COR-L47 (cell line): ENCODE measurements at places on chromosomes 2 and 18.
A peak's percentile ranks its signal among the peaks of the same experiment; 100 is the strongest.

GRCh38 chr18:28718696-28719095 is 541.8 kb upstream of the CDH2 start:
- no peak for DNase-seq

GRCh38 chr2:59399126-59399525 is 1154.3 kb downstream of the BCL11A start:
- DNase-seq: no peak

DNA sequence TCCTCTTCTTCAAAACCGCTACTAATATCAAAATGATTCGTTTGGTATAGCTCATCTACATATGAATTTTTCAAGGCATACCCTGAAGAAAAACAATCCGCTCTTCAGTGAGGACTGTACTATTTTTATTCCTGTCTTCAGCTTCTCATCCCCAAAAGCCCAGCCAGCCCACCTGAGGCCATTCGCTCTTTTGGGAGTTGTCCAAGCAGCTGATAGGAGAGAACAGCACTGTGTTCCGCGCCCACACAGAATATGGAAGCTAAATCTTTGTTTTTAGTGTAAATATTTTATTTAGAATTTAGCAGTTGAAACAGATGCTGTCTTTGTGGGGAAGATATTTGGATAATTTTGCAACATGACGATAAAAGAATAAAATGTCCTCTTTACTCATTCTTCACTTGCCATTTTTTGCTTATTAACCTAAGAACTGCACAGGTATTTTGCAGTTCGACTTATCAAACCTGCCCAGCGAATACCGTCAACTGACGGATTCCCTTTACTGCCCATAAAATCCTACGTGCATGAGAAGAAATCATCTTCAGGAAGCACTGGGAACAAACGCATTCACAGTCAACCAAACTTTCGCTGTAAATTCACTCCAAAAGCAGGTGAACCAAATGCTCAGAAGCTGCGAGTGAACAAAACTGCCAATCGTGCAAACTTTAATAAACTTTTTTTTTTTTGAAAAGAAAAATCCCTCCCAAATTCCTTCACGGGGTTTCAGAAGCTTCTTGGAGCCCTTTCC is 3.4 kb downstream of the ZNF521 start:
- DNase-seq: no peak

GRCh38 chr2:182426082-182426917 is 536 bp downstream of the PDE1A start:
- no peak for DNase-seq

DNA sequence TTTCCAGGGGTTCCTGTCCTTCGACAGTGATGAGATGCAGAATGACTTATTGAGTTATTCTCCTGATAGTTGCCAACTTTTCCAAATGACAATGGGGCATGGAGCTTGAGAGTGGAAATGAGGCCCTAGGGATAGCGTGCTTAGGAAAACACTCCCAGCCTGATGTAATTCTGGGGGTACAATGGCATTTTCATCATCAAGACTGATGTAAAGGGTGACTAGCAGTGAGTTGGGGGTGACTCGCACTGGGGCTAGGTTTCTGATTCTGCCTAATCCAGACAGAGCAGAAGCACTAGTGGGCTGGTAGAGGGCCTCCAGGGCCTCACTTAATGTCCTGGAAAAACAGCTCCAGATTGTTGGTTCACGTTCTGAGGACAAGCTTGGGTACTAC is 34.0 kb upstream of the IL37 start:
- DNase-seq: no peak

DNA sequence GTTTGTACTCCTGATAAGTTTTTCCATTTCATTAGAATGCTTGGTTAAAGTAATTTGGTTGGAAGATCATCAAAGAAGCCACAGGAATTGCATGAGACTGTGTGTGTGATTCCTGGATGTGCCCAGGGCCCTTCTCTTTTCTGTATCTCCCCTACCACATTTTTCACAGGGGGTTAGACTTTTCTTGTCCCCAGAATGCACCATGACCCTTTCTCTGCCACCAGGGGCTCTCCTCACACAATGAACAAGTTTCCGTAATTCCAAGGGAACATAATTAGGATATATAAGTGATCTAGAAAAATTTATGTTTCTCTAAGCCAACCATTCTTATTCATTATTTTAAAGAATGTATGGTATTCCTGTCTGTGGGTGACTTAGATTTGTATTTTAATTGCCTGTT is 291.8 kb downstream of the NEDD4L start:
- DNase-seq: no peak

GRCh38 chr2:38274286-38275276 is 102.5 kb downstream of the ATL2 start:
- peak; percentile 37 for DNase-seq

- DNase-seq: no peak
These were observed 39.3 kb downstream of the CD302 start for GRCh38 chr2:159758686-159759085.

DNA sequence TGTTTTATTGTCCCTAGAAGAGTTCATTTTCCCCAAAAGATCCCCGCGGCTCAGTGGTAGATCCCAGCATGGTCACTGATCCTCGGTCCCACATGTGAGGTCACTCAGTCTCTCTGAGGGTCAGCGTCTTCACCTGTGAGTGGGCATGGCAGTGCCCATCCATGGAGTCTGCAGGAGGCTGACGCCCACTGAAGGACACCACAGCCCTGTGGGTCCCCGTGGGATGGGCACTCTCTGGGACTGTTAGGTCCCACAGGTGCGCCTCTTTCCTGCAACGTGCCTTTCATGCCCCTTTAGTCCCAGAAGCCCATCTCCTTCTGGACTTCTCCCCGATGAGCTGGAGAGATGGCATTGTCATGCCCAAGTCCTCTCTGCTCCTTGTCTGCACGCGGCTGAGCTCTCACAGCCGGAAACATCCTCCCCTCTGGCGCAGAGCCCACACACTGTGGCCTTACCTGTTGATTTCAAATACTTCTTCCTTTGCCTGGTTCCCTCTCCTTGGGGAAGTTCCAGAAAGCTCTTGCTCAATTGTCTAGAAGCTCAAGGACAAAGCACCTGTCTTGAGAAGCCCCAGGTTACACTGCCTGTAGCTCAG is 75.9 kb downstream of the PTGR3 start:
- DNase-seq: peak; percentile 50

DNA sequence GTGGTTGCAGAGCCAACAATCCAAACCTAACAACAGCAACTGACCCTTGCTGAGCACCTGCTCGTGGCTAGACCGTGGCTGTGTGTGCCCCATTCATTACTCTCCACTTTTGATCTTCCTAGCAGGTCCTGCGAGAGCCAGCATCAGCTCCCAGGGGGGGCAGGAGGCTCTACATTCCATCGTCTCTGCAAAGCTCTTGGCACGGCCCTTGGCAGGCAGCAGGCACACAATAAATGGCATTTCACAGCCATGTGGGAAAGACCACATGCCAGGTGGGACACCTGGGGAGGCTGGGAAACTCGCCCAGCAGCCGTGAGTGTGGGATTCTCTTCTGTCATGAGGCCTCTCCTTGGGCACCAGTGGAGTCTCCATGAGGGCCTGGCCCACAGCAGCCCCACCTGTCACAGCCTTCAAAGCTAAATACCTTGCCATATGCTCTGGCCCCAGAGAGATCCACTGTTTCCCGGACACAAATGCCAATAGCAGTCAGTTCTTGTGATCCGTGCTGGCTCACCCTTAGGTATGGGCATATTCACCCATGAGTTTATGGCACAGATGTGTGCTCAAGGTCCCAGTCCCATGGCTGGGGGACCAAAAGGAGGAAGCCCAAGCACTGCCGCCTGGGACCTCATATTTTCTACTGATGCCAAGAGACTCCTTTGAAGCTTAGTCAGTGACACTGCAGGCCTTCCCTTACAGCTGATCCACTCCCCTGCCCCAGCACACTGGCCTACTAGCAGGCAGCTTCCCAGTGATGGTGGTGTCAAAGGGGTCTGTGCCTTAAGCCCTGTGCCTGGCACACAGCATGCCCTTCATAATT is 6.8 kb upstream of the TEX51 start:
- DNase-seq: peak; percentile 45

DNA sequence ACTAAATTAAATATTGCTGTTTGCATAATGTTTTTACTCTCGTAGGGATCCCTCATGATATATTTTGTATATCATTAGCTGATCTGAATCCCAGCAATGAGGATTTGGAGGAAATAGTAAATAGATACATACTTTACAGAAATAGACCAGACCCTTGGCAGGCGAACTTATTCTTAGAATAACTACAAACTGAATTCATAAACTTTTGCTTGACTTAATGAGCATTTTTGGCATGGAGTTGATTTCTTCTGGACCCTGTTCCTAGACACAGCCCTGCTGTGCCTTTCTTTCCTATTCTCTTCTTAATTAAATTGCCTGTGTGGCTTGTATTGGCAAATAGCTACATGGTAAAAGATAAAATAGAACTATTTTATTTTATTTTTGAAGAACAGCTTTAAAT is 145.9 kb downstream of the GREB1L start:
- no peak for DNase-seq

- no peak for DNase-seq
These were observed 600.5 kb downstream of the SATB2 start for GRCh38 chr2:198857246-198857645.

- no peak for DNase-seq
These were observed 391.7 kb downstream of the ZEB2 start for GRCh38 chr2:144128130-144128746.

DNA sequence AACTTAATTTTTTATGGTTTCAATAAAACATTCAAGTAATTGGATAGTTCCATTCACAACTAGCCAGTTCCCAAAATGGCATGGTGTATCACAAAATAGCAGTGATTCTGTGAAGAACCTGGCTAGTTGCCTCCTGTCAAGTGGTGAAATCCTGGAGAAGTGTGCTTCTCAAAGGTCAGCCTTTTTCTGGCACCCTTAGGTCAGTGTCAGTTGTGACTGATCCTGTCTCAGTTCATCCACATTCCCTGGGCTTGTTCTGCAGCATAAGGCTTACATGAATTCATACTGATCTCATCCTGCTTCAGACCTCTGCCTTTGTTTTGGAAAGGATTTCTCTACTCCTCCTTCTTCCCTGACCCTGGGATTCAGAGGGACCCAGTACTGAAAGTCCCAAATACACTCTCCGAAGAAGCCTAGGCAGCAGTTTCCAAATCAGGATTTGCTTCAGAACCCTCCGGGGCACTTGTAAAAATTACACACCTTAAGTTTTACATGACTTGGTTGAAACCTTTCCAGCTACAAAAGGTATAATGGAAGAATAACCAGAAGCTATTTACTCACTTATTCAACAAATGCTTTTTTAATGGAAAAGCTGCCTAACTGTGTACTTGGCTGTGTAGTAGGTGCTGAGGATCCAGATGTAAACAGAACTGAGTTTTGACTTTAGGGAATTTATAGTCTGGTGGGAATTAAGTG is 11.0 kb downstream of the MAP3K20 start:
- no peak for DNase-seq

DNA sequence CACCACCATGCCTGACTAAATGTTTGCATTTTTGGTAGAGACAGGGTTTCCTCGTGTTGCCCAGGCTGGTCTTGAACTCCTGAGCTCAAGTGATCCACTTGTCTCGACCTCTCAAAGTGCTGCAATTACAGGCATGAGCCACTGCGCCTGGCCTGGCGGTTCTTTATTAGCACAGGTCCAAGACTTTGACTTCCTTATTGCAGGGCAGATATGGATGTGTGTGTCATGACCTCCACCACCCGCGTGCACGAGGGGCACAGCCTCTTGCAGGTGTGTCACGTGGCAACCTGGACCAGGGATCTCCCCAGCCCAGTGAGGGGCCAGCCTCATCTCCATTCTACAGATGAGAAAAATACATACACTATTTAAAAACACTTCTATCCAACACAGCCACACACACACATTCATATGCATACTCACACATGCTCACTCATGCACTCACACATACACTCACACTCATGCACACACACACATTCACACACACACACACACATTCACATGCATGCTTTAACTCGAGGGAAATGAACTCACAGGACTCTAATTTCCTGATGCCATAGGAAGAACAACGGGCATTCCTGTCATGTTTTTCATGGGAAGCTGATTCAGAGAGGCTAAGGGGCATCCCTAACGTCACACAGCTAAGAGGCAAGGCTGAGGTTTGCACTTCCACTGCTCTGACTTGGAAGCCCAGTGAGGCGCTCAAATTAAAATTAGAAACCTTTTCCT is 38.8 kb downstream of the RRM2 start:
- DNase-seq: no peak

DNA sequence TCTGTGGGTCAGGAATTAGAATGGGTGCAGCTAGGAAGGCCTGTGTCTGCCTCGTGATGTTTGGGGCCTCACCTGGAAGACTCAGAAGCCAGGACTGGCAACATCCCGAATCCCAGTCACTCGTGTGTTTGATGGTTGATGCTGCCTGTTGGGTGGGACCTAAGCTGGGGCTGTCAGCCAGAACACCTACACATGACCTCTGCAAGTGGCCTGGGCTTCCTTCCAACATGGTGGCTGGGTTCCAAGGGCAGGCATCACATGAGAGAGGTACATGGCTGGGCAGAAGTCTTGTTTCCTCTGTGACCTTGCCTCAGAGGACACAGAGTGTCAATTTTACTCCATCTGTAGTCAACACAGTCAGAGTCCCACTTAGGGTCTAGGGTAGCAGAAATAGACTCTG is 177.8 kb downstream of the GBX2 start:
- no peak for DNase-seq

GRCh38 chr2:213429516-213429915 is 145.3 kb downstream of the SPAG16 start:
- DNase-seq: no peak

DNA sequence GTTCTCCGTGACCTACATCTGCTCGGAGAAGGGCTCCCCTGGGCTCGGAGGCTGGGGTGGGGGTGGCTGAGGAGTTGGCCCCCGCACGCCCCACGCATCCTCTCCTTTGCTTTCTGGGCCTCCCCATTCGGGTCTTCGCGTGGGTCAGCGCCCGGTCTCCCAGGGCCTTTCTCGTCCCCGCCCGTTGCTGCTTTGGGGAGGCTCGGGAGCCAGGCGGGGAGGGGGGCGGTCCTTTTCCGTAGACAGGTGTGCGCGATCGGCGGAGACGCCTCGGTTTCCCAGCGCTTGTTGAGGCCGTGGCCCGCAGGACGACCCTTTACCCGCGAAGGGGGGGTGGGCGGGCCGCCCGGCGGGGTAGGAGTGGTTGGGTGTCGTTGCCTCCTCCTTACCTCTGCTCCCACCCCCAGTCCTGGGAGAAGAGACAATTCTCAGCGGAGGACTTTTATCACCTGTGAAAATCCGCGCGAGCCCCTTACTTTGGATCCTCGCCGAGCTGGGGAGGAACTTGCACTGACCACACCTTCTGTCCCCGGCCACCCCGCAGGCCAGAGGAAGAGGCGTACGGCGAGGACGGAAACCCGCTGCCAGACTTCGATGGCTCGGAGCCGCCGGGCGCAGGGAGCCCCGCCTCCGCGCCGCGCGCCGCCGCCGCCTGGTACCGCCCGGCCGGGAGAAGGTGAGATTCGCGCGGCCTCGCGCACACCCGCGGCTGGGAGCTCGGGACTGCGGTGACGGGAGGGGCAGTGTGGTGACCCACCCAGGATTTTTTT is 2.6 kb downstream of the ADCYAP1 start:
- DNase-seq: peak; percentile 58

GRCh38 chr2:46843316-46843715 is 72.3 kb downstream of the MCFD2 start:
- no peak for DNase-seq

DNA sequence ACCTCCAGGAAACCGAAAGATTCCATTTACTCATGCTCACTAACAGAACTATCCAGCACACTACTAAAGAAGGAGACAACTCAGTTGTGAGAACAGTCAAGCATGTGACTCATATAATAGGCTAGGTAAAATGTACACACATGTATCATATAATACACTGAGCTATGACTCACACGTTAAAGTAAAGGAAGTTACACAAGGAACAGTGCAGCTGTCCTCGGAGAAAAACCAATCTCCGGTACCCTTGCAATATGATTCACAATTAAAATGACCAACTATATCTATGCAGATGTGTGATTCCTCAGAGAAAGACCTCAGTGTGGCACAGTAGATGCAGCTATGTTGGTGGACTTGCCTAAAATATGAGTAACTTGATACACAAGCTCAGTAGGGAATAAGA is 76.5 kb downstream of the STRN start:
- no peak for DNase-seq
